HCT116 (cell line): ENCODE measurements at places on chromosomes 3 and 15.

- no peak for DNase-seq
These were observed 2.2 kb downstream of the EIF4A2 start for GRCh38 chr3:186785495-186786018.

DNA sequence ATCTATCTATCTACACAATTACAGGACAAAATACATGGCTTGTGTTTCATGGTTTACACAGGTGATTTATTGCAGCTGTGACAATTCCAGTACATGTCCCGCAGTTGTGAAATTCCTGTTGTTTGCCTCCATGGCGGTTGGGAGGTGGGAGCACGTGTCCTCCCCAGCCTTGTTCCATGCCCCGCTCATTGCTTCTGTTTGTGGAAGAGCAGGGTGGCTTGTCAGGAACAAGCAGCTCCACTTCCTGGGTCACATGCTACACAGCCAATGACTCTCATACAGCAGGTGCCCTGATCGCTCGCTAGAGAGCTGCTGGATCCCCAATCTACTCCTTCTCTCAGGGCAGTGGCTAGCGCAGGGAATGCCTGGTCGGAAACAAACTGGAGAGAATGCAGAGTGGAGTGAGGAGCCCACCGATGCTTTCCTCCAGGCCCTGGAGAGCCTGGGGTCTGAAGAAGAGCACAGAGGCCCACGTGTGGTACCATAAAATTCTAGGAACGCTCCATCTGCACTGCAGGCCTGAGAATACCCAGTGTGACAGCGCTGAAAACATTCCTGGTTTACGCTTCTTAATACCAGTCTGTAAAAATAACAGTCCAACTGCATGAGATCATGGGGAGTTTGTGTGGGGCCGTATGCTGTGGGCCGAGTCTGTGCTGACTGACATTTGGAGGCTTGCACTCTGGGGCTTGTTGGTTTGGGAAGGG is 270.6 kb upstream of the RGMA start:
- DNase-seq, result no peak

DNA sequence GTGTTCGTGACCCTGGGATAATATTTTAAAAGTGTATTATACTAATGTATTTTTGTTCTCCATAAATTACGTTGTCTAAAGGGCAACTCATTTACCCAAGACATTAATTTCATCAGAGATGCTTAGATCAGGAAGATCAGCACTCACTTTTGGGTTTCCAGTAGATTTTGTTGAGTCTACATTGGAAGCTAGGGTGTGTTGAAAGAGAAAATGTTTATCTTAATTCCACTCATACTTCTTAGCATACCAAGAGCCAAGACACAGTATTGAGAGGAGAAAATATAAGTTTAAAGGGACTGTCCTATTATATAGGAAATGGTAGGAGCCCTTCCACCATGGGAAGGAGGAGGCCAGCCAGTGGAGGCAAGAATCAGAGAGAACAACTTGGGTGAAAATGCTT is 412.9 kb upstream of the RGMA start:
- no peak for DNase-seq

DNA sequence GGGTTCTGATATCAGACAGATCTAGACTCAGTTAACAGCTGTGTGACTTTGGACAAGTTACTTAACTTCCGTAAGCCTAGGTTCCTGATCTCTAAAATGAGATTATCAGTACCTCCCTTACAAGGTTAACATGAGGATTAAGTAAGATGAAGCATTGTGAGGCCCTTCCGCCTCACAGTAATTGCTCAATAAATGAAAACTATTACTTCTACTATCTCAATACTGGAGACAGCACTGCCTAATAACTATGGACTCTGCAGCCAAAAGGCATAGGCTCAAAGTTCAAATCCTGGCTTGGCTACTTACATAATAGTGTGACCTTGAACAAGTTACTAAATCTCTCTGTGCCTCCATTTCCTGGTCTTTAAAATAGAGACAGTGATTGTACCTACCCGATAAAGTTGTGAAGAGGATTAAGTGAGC is 82.0 kb upstream of the ATP11B start:
- DNase-seq, result no peak

GRCh38 chr3:30440147-30440604 is 166.2 kb upstream of the TGFBR2 start:
- no peak for DNase-seq

DNA sequence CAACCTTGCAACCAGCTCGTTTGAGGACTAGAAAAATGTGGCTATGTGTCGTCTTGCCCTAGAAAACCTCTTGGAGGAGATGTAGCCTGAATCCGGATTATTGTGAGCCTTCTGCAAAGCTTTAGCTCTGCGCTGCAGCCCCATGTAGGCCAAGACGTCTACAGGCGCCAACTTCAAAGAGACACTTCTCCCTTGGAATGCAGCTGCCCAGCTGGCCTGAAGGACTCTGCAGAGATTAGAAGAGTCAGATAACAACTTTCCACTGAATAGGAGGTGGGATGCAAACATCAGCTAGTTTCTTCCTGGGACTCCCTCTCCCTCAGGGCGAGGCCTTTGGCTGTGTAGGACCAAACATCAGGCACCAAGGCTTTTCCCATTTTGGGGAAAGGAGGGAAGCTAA is 356.5 kb upstream of the IL12A start:
- DNase-seq, result no peak

DNA sequence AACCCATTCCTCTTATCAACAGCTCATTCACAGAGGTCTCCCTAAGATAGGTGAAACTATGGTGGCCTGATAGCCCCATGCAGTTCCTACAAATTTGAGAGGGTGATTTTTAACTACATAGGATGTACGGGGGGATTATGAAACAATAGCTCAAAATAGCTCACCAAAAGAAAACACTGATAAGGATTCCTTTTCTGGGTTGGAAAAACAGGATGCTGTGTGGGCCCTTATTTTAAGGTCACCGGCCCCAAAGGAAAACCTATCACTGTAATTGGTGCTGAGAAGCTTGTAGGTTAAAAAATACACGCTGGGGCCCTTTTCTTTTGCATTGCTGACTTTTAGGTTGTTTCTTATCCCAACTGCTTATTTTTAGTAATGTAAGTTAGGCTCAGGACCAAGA is 627.4 kb downstream of the MAGI1 start:
- DNase-seq, result no peak

- DNase-seq, result no peak
These were observed 350.5 kb downstream of the EPHB1 start for GRCh38 chr3:135145581-135145980.

DNA sequence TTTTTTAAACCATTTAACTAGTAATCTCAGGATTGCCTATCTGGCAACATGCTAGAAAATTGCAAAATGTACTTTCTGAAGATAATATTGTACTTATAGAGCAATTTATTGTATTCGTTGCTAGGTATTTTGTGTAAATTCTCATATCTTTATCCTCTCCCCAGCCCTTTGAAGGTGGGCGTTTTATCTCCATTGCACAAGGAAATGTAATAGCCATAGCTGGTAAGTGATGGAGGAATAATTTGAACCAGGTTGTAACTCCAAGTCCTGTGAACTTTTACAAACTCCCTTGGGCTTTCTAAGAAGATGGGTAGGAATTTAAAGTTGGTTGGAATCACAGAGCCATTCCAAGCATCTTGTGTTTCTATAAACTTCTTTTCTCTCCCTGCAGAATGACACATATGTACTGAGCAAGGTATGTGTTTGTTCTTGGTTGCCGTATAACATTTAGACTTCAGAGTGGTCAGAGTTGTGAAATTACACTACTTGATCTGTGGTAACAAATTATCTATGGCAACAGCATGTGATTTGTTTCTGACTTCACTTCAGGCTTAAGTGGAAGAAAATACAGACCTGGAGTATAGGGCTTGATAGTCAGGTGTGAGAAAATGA is 170.9 kb downstream of the AKAP13 start:
- no peak for DNase-seq

DNA sequence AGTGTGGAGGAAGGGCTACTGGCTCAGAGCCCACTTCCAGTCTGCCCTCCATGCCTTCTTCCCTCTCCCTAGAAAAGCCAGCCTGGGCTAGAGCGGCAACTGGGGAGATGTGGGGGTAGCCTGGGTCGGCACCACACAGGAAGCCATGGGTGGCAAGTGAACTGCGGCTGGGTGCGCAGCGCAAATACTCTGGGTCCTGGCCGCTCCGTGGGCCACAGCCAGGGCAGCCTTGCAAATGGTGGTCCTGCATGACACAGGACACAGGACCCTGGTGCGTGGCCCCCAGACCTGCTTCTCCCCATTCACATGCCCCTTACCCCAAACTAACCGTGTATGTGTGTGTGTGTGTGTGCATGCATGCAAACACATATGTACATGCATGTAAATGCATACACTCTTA is 25.7 kb downstream of the PRKCD start:
- DNase-seq, result no peak

- peak; percentile 19 for DNase-seq
These were observed 246.2 kb upstream of the TBL1XR1 start for GRCh38 chr3:177443469-177443868.

DNA sequence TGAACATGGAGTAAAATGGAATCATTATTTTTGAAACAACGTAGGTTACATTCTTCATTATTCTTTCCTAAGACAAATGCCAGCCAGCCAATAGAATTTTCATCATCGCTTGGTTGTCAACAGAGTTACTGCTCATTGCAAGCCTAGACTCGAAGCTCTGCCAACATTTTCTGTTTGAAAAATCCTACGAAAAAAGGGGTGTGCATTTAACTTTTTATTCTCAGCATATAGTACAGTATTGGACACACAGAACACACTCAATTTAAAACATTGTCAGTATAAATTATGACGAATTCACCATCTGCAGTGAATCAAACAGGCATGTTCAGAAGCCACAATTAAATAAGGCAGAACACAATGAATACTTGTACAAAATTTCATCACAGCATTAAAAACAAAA is 232.1 kb downstream of the NR1D2 start:
- no peak for DNase-seq

DNA sequence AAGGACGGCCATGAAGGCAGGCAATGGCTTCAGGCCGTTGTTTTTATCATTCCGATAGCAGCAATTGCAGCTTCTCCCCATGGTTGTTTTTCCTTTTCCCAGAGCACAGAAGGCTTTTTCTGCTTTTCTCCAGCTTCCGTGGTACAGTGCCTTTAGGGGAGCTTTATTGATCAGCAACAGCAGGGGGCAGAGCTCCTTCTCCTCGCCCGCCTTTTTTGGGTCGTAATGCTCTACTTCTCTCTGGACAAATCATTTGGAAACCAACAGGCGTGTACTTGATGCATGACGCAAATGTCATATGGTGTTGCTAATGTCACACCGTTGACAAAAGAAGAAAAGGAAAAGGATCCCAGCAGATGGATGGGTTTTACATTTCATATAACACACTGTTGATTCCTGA is 79.7 kb upstream of the SNRK start:
- DNase-seq, result no peak

DNA sequence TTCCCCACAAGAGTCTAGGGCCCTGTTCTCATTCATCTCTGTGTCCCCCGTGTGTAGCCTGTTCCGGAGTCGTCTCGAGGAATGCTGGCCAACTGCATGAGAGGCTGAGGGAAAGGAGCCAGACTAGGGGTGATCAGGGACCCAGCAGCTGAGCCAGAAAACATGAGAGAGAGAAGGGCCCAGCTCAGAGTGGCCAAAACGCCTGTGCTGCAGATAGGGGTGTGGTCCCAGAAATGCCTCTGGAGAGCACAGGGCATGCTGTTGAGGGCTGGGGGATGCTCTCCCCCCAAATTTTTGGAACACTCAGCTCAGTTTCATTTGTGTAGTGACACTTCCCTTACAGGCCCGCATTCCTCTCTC is 14.1 kb downstream of the CYP1A2 start:
- no peak for DNase-seq

DNA sequence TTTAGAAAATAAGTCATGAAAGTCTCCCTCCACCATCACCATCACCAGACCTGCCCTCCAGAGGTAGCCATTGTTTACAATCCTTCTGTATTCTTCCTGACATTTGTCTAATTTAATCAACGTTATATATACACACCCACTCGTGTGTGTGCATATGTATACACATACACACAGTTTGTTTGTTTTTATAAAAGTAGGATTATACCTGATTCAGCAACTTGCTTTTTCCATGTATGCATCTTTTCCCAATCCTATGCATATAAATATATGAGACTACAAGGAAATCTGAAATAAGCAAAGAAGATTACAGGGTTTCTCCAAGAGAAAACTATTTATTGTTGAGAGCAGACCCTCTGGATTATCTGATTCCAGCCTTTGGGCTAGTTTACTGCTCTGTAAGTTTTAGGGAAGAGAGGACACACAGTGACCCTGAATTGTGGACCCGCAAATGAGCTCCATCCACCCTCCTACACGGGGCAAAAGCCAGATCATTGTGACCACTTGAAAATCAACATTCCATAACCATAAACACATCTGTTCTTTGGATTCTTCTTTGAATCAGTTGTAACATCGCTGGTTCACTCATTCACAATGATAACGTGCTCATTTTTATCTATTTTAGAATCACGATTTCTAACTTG is 104.3 kb downstream of the CPN2 start:
- DNase-seq, result no peak

DNA sequence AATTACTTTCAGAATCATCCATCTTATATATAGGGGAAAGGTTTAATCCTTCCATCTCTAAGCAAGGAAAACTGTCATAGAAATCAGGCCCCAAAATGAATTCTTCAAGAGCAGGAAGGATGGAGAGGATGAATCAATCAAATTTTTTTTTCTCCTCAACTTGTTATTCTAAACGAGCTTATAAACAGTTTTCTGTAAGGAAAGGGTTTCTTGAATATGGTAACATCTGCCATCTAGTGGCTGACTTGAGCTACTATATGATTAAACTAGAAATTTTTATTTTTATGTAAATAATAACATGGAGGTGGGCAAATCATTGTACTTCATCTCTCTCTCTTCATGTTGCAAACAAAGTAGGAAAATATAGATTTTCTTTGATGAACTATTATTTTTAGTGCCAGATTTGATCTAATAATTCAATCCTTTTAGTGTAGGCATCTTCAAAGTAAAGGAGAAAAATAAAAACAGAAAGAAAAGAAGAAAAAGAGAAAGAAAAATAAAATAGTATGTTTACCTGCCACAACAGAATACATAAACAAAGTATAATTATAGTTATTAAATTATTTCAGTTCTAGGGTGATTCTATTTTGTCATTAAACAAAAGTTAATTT is 146.6 kb downstream of the SERPINI1 start:
- peak; percentile 39 for DNase-seq

DNA sequence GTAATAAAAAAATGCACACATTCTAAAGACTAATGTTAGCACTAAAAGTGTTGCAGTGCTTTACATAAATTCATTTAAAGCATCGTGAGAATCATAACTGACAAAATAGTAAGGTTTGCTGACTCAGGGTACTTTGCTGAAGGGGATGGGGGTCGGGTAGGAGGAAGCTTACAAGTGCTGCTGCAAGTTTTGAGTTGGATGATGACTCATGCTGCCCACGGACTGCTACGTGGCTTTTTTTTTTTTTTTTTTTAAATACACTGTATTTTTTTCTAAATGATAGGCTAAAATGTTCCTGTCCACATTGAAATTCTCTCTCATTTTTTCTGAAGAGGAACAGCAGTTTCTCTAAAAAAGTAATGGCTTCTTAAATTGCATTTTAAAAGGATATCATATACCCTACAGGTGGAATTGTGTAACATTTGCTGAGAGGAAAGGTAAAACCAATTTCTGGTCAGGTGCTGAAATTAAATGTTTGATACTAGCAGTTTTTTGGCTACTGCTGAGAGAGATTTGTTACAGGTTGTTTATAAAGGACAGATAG is 2.2 kb downstream of the MAPK6 start:
- peak; percentile 54 for DNase-seq
